ENCODE measurements at places on chromosomes 13 and 19. TPM values are rescaled to one million over a fixed set of nuclear protein-coding genes. Genes with fewer than 3 reads are reported as not detected.

The ATP4A gene
- 0.41 TPM for polyA plus RNA-seq

The TFPT gene
- 28.4 TPM for polyA plus RNA-seq

The TINCR gene
- 5.1 TPM for polyA plus RNA-seq

The NLRP7 gene
- polyA plus RNA-seq: not detected

The HPN gene
- 1.1 TPM for polyA plus RNA-seq

The CABP5 gene
- not detected for polyA plus RNA-seq

The SIAH3 gene
- 13.3 TPM for polyA plus RNA-seq

The CAPN12 gene
- 2.8 TPM for polyA plus RNA-seq

The CTXN1 gene
- polyA plus RNA-seq: 182 TPM

The MATK gene
- 61.0 TPM for polyA plus RNA-seq

The RGL3 gene
- polyA plus RNA-seq: 9.9 TPM

The TGFB1 gene
- polyA plus RNA-seq: 31.5 TPM

The ADGRE1 gene
- polyA plus RNA-seq: not detected

The ZNF556 gene
- polyA plus RNA-seq: 0.59 TPM

The SLITRK6 gene
- polyA plus RNA-seq: 3.9 TPM

The ZNF497 gene
- polyA plus RNA-seq: 9.1 TPM

The MISP gene
- 0.41 TPM for polyA plus RNA-seq

The ARHGAP45 gene
- polyA plus RNA-seq: 17.4 TPM

The GJB2 gene
- 99.1 TPM for polyA plus RNA-seq

The ZNF649 gene
- polyA plus RNA-seq: 36.4 TPM

The SLC25A41 gene
- 5.6 TPM for polyA plus RNA-seq

The NTF4 gene
- polyA plus RNA-seq: not detected

The DLEU7 gene
- polyA plus RNA-seq: 8.8 TPM

The CEACAM20 gene
- polyA plus RNA-seq: not detected

The PSG7 gene
- not detected for polyA plus RNA-seq

The CLEC17A gene
- polyA plus RNA-seq: 0.09 TPM

The ZNF567 gene
- polyA plus RNA-seq: 10.5 TPM

The GRIK5 gene
- 74.8 TPM for polyA plus RNA-seq

Measured in spinal cord (tissue), 10 donors.